Ascending aorta (tissue), 2 donors: ENCODE measurements at places on chromosomes 13 and 19. TPM values are rescaled to one million over a fixed set of nuclear protein-coding genes. Genes with fewer than 3 reads are reported as not detected.

The FAAP24 gene
- not detected for total RNA-seq

GRCh38 chr19:42066075-42066754, 3.8 kb downstream of the GRIK5 start:
- H3K27me3 ChIP-seq = no peaks in the 10 kb centered on the region
- no peak overlapping the region for H3K4me3 ChIP-seq
- H3K4me1 ChIP-seq = no peaks in the 10 kb centered on the region
- H3K36me3 ChIP-seq = peaks cover 24% of the 10 kb centered on the region
- DNase-seq = no peak

DNA sequence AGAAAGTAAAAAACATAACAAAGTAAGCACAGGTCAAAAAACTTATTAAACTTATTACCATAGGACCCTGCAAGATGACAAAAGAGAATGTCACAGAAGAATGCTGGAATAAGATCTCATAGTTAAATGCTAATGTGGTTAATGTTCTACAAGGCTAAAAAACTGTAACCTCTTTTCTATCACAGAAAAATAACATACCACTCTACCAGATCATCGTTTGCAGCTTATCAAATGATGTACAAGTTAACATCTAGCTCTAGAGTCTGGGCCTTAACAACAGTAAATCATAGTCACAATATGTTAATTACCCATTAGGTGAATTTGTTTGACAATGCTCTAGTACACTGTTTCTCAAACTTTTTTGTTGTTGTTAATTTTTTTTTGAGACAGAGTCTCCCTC, 53.0 kb downstream of the NUFIP1 start:
- H3K4me3 ChIP-seq = no peak overlapping the region
- no peak for DNase-seq
- H3K27ac ChIP-seq = no peak overlapping the region
- peaks cover 3% of the 10 kb centered on the region for H3K4me1 ChIP-seq

GRCh38 chr19:50325310-50326100, 3.7 kb downstream of the KCNC3 start:
- H3K4me1 ChIP-seq = peaks cover 17% of the 10 kb centered on the region
- no peaks in the 10 kb centered on the region for H3K27me3 ChIP-seq
- DNase-seq = no peak
- H3K4me3 ChIP-seq = no peak overlapping the region
- H3K36me3 ChIP-seq = no peaks in the 10 kb centered on the region

DNA sequence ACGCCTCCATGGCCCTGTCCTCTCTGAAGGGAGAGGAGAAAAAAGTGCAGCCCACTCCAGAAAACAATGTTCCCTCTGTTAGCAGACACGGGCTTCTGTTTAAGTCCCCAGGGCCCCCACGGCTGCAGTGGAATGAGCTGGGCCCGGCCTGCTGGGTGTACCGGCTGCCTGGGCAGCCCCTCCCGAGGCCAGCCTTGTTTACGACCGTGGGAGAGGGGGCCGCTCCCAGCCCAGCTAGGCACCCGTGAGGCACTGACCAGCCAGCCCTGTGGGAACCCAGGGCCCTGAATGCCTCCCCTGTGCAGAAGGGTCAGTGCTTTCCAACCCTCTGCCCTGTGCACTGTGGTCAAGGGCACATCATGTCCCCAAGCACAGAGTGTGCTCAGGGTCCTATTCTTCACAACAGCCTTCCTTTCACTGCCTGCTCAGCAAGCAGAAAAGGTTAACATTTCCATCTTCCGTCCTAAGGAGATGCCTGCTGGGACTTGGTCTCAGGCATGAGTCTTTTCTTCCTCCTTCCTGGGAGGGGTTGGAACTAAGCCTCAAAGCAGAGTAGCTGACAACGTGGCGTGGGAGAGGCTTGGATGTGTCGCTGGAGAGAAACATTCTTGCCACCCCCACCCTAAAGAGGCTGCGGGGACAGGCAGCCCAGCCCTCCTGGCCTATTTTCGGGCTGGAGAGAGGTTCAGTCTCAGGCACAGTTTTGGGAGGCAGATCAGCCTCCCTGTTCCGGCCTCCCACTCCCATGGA, 90.1 kb downstream of the RGCC start:
- H3K4me1 ChIP-seq = no peaks in the 10 kb centered on the region
- no peaks in the 10 kb centered on the region for H3K27me3 ChIP-seq
- no peak for DNase-seq
- H3K4me3 ChIP-seq = no peak overlapping the region

GRCh38 chr13:40252241-40252640, 414.2 kb downstream of the FOXO1 start:
- no peak overlapping the region for H3K27ac ChIP-seq
- H3K4me1 ChIP-seq = peaks cover 13% of the 10 kb centered on the region
- no peaks in the 10 kb centered on the region for H3K36me3 ChIP-seq
- no peak for DNase-seq
- H3K27me3 ChIP-seq = no peaks in the 10 kb centered on the region

The ADGRE1 gene
- total RNA-seq = not detected

- H3K4me3 ChIP-seq = peak overlapping the region; percentile 36
- H3K36me3 ChIP-seq = no peaks in the 10 kb centered on the region
- H3K4me1 ChIP-seq = peaks cover 4% of the 10 kb centered on the region
- DNase-seq = no peak
- H3K27me3 ChIP-seq = no peaks in the 10 kb centered on the region
These were observed 4.1 kb downstream of the HMG20B start for GRCh38 chr19:3576696-3577443.

DNA sequence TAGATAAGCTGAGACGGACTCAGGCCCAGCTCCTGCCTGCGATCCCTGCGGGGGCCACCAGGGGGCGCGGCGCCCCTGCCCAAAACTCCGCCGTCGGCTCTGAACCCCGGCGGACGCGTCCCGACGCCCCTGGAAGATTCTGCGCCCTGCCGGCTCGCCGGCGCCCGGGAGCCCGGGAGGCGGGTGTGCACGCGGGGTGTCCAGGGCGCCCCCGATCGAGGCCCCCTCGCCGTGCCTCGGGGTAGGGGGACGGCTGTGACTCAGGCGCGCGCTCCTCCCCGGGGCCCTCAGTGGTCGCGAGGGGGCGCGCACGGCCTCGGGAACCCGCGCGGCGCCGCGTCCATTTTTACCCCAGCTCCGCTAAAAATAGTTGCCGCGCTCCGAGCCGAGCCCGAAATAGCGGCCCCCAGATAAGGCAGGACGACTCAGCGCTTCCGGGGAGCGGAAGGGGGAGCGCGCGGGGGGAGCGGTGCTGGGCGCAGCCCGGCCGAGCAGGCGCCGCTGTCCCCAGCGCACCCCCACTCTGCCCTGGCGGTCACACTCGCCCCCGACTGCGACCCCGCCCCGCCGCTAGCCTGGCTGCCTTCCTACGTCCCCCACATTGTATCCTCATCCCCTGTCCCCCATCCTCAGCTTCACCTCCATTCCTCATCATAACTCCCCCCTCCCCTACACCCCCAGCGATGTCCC, 16.0 kb upstream of the ERCC1 start:
- peak; percentile 95 for DNase-seq
- no peaks in the 10 kb centered on the region for H3K27me3 ChIP-seq
- no peaks in the 10 kb centered on the region for H3K36me3 ChIP-seq
- peak overlapping the region; percentile 50 for H3K4me3 ChIP-seq

- H3K4me1 ChIP-seq = no peaks in the 10 kb centered on the region
- H3K27ac ChIP-seq = no peak overlapping the region
- no peak overlapping the region for H3K4me3 ChIP-seq
- no peaks in the 10 kb centered on the region for H3K27me3 ChIP-seq
- H3K36me3 ChIP-seq = peaks cover 65% of the 10 kb centered on the region
These were observed 14.3 kb upstream of the ZNF554 start for GRCh38 chr19:2805261-2805900.
